ENCODE measurements at places on chromosomes 11 and 22. TPM values are rescaled to one million over a fixed set of nuclear protein-coding genes. Genes with fewer than 3 reads are reported as not detected.

The RPS6KB2 gene
- 46.3 TPM for total RNA-seq

The FUT4 gene
- total RNA-seq = 2.9 TPM

The FAT3 gene
- total RNA-seq = 0.49 TPM

The LRRC32 gene
- total RNA-seq = 46.7 TPM

The LGALS12 gene
- not detected for total RNA-seq

Measured in cardiac atrium fibroblast (primary cell).